ENCODE measurements at places on chromosomes 3 and 15.
A peak's percentile ranks its signal among the peaks of the same experiment; 100 is the strongest.

- DNase-seq, result no peak
Observed at GRCh38 chr15:52784799-52785671, 5.1 kb downstream of the ONECUT1 start.

DNA sequence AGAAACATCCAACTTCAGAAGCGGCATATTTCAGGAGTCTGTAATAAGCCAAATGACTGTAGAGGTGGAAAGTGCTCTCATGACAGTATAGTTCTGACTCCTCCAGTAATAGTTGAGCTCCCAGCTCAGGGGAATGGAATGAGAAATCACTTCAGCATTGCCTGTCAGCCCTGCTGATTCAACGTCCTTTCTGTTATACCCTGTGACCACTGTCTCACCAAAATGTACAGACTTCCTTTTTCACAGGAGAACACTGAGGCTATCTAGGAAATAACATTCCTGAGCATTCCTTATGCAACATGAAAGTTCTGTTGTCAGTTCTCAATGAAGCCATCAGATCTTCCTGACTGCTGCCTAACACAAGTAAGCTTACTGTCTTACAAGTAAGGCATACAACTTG is 284.5 kb upstream of the MME start:
- DNase-seq, result no peak

- no peak for DNase-seq
Observed at GRCh38 chr3:52442409-52443267, 2.3 kb downstream of the SEMA3G start.

- DNase-seq, result no peak
Observed at GRCh38 chr15:62253294-62253693, 88.2 kb upstream of the C2CD4B start.

DNA sequence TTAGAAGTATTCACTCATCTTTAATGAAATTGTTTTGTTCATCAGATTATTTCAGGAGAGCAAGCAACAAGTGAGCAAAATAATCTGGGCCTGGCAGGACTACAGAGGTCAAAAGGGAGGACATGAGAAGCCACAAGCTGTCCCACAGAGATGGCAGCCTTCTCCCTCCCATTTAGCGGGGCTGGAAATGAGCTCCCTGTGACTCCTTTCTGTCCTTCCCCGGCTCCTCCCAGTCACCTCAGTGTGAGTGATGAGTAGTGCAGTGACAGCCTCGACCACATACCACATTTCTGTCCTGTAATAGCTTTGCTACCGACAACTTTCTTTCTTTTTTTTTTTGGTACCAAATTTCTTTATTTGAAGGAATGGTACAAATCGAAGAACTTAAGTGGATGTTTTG is 38.0 kb downstream of the RAB7A start:
- no peak for DNase-seq

- peak; percentile 29 for DNase-seq
Observed at GRCh38 chr15:101597360-101597928, 54.7 kb downstream of the TM2D3 start.

- DNase-seq, result no peak
Observed at GRCh38 chr3:150737874-150738679, 24.9 kb downstream of the SIAH2 start.

DNA sequence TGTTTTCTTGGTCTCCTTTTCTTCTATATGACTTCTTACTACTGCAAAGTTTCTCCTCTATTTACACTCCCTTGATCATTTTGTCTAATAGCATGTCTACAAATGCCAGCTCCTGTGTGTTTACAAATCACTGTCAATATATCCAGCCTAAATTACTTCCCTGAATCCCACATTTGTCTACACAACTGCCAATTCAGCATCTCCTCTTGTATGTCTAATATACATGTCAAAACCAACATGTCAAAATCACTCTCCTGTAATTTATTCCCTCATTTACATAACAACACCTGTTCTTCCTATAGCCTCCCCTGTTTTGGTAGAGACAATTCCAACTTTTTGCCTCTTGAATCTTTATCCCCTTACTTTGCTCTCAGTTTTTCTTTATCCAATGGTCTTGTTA is 359.3 kb downstream of the PLOD2 start:
- DNase-seq, result no peak

DNA sequence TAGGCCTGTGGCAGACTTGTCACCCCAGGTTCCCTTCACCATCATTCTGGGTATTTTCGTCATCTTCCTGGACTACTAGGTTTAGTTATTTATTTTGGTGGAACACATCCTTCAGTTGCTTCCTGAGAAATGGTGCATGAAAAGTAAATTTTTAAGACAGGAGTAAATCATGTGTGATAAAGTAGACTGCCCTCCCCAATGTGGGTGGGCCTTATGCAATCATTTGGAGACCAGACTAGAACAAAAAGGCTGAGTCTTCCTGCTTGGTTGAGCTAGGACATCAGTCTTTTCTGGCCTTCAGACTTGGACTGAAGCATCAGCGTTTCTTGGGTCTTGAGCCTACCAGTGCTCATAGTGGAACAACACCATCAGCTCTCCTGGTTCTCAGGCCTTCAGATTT is 50.7 kb upstream of the SLC2A2 start:
- DNase-seq, result no peak

GRCh38 chr3:34254285-34254684 is 455.9 kb downstream of the PDCD6IP start:
- no peak for DNase-seq

Measured in HEK293T (cell line).